ENCODE measurements at places on chromosomes 6 and 20.

DNA sequence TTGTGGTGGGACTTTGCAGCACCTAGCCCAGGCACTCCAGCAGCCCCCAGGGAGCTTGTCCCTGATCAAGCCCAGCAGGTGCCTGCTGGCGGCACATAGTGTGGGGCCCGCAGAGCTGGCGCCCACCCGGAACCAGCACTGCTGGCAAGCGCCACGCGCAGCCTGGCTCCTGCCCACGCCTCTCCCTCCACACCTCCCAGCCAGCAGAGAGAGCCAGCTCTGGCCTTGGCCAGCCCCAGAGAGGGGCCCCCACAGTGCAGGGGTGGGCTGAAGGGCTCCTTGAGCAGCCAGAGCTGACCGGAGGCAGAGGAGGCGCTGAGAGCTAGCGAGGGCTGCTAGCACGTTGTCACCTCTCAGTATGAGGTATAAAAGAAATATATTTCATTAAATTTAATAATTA is 716.5 kb upstream of the MAP3K7 start:
- DNase-seq = no peak

- DNase-seq = no peak
Measured at GRCh38 chr6:89965441-89966227, 71.4 kb downstream of the GJA10 start.

DNA sequence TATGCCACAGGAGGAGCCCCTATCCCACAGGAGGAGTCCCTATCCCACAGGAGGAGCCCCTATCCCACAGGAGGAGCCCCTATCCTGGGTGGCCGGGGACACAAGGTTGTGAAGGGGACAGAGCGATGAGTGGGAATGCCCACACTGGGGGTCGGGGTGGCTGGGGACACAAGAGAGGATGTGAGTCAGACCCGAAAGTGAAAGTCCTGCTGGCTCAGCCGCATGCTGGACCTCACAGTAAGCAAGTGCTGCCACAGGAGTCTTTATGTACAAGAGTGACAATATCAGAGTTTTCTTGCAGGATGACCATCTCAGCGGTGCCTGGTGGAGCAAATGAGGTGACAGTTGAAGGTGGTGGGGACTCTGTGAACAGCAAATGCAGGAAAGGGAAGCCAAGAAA is 93.7 kb downstream of the PSMB1 start:
- DNase-seq = peak; percentile 53

- DNase-seq = no peak
Measured at GRCh38 chr20:43827940-43828562, 86.6 kb upstream of the TOX2 start.

- DNase-seq = peak; percentile 39
Measured at GRCh38 chr20:5000263-5001173, 792 bp downstream of the SLC23A2 start.

GRCh38 chr6:27757307-27757706 is 154.9 kb downstream of the OR2B2 start:
- peak; percentile 70 for DNase-seq
